ENCODE measurements at places on chromosomes 5 and 9.

- no peak for DNase-seq
These were observed 26.8 kb downstream of the ITGA1 start for GRCh38 chr5:52814352-52815148.

DNA sequence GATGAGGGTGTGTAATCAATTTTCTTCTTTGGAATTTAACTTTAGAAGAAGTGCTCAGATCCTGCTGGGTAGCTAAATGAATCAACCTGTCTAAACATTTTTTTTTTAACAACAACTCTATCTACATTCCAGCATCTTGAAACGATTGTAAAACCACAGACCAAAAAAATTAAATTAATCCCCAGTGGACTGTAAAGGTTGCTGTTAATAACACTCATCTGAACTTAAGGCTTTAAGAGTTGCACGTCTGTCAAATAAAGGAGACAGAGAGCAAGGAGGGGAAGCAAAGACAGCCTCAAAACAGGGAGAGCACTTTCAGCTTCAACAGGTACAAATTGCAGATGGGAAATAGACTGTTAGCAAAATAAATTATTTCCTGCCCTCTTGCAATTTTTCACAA lies 548.5 kb downstream of the DTWD2 start:
- DNase-seq, result no peak

GRCh38 chr9:104992659-104993058 lies 64.7 kb upstream of the ABCA1 start:
- no peak for DNase-seq

GRCh38 chr5:109168151-109168550 lies 241.6 kb downstream of the PJA2 start:
- DNase-seq, result no peak

All from ureter (tissue), 1 donor.